Inflammatory macrophage treated with lipopolysaccharide for 1 hour (primary cell): ENCODE measurements at places on chromosomes 1 and 21.

GRCh38 chr21:34946385-34946840, 102.7 kb downstream of the RUNX1 start:
- DNase-seq, result peak; percentile 41

DNA sequence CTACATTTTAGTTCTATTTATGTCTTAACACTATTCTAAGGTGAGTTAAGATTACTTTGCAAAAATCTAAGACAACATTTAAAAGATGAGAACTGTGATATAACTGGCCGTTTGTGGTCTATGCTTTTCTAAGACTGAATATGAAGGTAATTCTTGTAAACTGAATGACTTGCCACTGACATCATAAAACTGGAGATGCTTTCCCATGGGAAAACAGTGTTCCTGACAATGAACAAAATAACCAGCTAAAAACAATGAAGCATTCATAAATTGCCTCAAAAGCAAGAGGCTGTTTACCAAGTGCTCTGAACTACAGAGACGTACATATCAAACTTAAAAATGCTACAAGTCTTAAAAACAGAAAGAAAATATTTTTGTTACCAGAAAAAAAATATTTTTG, 54.7 kb downstream of the APP start:
- DNase-seq, result no peak

DNA sequence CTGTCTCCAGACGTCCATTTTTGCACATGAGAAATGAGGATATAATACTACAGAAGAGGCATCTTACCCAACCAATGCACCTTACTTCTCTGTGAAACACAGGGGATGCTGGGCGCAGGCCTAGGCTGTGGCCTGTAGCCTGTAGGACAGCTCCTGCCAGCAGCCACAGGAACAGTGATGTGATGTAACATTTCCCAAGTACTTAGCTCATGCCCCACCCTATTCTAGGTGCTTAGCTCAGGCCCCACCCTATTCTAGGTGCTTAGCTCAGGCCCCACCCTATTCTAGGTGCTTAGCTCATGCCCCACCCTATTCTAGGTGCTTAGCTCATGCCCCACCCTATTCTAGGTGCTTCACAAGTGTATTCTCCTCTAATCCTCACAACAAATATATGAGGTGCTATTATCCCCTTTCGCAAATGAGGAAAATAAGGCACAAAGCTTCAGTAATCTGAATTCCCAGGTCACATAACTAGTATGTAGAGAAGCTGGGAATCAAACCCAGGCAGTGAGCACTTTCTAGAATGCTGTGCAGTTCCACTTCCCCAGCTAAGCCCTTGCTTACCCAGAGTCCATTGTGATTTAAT, 4.6 kb upstream of the NAXE start:
- DNase-seq, result no peak

- DNase-seq, result no peak
These were observed 1302.0 kb downstream of the KCNT2 start for GRCh38 chr1:195306281-195306680.

- peak; percentile 39 for DNase-seq
These were observed 42.9 kb downstream of the IER5 start for GRCh38 chr1:181131255-181131941.

DNA sequence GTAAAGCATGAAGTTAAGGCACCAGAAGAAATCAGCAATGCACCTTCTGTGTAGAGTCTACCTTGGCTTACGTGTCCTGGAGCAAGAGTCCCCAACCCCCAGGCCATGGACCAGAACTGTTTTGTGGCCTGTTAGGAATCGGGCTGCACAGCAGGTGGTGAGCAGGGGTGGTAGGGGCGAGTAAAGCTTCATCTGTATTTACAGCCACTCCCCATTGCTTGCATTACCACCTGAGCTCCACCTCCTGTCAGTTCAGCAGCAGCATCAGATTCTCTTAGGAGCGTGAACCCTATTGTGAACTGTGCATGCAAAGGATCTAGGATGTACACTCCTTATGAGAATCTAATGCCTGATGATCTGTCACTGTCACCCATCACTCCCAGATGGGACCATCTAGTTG, 21.5 kb downstream of the ZMYND12 start:
- no peak for DNase-seq

GRCh38 chr1:101285922-101286570, 49.2 kb downstream of the S1PR1 start:
- no peak for DNase-seq

DNA sequence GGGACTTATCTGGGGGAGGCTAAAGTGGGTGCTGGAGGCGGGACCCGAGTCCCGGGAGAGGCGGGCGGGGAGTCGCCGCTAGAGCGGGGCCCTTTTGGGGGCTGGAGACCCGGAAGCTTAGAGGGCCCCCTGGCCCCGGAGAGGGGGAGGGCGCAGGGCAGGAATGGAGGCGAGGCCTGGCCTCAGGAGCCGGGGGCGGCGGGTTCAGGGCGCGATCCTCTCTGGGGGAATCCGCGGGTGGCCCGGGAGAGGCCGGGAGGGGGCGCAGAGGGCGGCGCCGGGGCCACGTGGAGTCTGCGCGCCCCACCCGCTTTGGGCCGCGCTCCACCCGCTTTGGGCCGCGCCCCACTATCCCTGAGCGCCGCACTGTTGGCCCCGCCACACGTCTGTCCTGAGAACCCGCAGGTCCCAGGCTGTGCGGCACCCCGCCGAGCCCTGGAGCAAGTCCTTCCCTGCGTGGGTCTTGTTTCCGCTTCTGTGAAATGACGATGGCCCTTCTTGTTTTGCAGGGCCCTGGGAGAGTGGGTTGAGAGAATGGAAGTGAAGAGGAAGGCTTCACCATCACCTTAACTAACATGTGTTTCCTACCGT, 84.4 kb downstream of the NKAIN1 start:
- DNase-seq, result peak; percentile 75
